ENCODE measurements at places on chromosomes 12 and 14.

DNA sequence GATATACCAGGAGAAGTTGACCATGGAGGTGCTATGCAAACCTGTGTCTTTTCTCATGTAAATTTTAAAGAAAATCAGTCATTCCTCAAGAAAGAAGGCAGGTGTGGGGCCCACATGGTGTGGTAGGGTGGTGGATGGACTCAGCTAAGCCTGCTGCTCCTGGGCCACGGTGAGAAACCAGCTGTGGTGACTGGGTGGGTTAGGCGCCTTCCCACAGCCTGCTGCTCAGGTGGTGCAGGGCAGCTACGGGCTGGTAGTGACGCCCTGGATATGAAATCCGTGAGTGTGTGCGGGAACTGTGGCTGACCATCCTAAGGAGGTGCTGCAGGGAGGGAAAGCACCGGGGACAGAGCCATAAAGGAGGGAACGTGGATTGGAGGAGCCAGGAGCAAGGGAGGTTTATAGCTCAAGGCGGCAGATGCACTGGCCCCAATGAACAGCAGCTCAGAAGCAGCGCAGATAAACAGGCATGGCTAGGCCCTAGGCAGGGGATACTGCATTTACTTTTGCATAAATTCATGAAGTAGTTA, 408.8 kb downstream of the FUT8 start:
- DNase-seq: no peak

GRCh38 chr12:100427078-100427477, 46.6 kb upstream of the NR1H4 start:
- DNase-seq: no peak

DNA sequence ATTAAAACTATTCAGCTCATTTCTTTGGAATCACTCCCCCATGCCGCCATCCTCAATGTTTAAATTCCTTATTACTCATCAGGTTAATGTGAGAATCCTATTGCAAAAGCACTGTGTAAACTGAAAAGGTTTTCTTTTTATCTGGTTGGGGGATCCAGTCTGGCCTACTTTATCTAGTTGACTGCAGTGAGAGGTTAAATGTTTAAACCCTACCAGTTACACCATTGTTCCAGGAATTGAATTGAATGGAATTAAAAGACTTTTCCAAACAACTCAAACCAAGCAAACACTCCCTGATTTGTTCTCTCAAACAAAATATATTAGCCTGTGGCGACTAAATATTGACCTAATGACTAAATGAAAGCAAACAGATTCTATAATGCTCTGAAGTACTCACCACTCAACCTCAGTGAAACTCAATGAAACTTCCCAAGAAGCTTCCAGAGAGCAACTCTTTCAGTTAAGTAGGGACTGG, 100.5 kb downstream of the VEZT start:
- no peak for DNase-seq

DNA sequence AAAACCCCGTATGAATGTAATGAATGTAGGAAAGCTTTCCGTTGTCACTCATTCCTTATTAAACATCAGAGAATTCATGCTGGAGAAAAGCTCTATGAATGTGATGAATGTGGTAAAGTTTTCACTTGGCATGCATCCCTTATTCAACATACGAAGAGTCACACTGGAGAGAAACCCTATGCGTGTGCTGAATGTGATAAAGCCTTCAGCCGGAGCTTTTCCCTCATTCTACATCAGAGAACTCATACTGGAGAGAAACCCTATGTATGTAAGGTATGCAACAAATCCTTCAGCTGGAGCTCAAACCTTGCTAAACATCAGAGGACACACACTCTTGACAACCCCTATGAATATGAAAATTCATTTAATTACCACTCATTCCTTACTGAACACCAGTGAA, 23.8 kb downstream of the ZNF891 start:
- no peak for DNase-seq

DNA sequence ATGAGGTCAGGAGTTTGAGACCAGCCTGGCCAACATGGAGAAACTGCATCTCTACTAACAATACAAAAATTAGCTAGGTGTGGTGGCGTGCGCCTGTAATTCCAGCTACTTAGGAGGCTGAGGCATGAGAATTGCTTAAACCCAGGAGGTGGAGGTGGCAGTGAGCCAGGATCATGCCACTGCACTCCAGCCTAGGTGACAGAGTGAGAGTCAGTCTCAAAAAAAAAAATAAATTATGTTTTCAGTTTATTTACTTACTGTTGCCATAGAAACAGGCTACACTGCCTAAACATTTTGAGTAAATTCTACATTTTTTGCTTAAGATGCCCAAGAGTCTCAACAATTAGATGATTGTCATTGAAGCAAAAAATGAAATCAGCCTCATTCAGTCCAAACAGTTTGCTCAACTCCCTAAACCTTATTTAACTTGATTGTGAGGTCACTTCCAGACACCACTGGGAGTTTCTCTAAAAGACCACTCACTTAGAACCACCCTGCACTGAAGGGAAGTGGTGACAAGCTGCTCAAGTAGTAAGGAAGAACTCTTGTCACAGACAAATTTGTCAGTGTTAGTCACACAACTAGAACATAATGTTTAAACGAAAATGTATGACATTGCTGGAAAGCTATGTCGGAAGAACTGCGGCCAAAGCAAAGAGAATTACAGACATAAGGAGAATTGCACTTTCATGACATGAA, 9.8 kb upstream of the GNPNAT1 start:
- DNase-seq: no peak

- peak; percentile 56 for DNase-seq
Measured at GRCh38 chr12:47032644-47033043, 46.8 kb upstream of the PCED1B start.

GRCh38 chr12:124938108-124938507, 23.7 kb upstream of the UBC start:
- peak; percentile 31 for DNase-seq

GRCh38 chr14:71320734-71321573, 413.7 kb downstream of the PCNX1 start:
- DNase-seq: peak; percentile 21

DNA sequence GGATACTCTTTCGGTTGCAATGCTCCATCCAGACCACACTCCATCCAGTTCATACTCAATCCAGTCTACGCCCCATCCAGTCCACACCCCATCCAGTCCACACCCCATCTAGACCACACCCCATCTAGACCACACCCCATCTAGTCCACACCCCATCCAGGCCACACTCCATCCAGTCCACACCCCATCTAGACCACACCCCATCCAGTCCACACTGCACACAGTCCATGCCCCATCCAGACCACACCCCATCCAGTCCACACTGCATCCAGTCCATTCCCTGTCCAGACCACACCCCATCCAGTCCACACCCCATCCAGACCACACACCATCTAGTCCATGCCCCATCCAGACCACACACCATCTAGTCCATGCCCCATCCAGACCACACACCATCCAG, 116.0 kb upstream of the RTL1 start:
- no peak for DNase-seq

DNA sequence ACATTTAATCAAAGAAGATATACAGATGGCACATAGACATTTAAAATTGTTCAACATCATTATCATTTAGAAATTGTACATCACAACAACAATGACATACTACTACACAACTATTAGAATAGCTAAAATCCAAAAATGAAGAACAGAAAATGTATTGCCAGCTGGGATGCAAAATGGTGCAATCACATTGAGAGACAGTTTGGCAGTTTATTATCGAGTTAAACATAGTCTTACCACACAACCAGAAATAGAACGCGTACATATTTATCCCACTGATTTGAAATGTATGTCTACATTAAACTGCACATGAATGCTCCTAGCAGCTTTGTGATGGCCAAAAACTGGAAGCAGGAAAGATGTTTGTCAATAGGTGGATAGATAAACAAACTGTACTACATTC, 791.5 kb upstream of the MGAT4C start:
- no peak for DNase-seq

DNA sequence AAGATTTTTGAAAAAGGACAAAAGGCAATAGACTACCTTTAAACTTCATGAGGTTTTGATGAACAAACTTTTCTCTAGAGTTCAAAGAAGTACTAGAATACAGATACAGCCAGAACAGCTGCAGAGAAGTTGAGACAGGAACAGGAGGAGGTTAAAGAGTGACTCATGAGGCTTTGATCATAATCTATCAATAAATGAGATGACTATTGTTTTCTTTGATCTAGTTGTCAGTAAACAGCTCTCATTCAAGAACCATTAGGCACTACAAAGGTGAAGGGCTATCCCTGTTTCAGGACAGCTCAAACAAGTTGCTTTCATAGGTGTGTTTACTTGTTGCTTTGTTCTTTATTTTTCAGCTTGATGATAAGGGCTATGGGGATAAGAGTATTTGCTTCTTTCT, 2.4 kb downstream of the WASHC3 start:
- no peak for DNase-seq

- peak; percentile 64 for DNase-seq
Measured at GRCh38 chr12:3076730-3077571, at the start of gene TSPAN9. Gene TSPAN9 (plus strand): TSS chr12:3077379. CDS start chr12:3201194, 123,815 bp downstream.

- DNase-seq: no peak
Measured at GRCh38 chr14:79186523-79186922, 1016.4 kb downstream of the NRXN3 start.

DNA sequence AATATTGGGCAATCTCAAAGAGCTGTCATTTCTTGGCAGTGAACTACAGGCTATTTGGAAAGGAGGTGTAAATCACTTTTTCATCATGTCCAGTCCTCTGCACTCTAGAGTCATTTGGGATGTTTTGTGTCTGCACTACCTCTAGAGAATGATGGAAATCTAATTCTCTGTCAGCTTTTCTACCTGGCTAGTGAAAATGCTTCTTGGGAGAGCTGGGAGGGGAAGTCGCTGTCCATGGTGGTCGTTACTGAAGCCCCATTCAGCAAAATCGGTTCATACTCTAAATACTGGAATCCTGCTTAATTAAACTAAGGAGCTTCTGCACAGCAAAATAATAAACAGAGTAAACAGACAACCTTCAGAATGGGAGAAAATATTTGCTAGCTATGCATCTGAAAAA, 251.8 kb downstream of the APAF1 start:
- DNase-seq: no peak

DNA sequence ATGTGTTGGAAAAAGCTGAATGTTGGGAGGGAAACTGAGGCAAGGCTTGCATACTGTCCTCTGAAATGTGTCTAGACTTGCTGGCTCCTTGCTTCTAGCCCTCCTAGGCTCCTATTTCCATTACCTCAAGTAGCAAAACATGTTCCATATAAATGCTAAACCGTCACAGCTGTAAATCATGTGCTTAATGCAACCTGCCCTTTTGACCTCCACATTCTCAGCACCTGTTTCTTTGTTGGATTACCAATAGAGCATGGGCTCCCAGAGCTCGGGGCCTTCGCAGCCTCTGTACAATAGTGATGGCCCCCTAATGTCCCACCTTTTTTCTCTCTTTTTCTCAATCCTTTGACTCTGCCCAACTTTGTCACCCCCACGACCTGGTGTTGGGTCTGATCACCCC, 23.3 kb downstream of the RERGL start:
- DNase-seq: no peak

GRCh38 chr12:123879101-123879500, 93.5 kb downstream of the CCDC92 start:
- DNase-seq: no peak

DNA sequence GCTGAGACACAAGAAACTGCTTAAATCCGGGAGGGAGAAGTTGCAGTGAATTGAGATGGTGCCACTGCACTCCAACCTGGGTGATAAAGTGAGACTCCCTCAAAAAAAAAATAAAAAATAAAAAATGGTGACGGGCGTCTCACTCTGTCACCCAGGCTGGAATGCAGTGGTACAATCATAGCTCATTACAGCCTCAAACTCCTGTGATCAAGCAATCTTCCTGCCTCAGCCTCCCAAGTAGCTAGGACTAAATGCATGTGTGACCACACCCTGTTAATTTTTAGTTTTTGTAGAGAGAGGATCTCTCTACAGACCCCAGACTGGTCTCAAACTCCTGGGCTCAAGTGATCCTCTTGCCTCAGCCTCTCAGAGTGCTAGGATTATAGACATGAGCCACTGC, 9.1 kb downstream of the SNX6 start:
- DNase-seq: no peak
